ENCODE measurements at places on chromosomes 5 and 9.

DNA sequence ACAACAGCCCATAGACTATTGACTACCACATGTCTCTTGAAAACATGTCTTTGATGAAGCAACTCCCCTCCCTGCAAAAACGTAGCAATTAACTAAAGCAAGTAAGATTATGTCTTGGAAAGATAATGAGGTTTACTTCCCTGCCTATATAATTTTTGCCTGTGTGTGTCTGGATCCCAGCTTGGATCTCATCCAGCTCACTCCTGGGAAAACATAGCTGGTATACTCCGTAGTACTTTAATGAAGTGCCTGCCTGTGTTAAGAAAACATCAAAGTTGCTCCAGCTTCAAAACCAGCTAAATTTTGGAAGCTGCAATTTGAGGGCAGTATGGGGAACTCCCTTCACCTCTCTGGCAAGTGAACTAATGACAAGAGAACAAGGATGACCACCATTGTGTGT lies 182.6 kb upstream of the C9orf72 start:
- no peak for DNase-seq

DNA sequence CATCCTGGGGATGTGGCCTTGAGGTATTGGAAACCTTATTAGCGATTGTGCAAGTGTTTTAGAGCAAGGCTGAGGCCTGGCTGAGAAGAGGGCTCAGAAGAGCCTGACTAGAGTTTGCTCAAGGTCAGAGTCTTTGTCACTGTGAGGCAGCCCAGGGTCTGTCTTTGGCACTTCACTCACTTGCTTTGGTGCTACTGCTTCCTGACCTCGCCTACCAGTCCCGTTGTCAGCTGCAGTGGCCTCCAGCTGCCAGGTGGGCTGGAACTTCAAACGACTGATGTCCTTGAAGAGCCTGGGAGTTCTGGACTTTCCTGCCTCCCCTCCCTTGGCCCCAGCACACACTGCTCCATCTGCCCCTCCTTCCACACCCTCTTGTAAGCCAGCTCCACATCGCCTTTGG lies 228.0 kb downstream of the SNX18 start:
- DNase-seq, result no peak

DNA sequence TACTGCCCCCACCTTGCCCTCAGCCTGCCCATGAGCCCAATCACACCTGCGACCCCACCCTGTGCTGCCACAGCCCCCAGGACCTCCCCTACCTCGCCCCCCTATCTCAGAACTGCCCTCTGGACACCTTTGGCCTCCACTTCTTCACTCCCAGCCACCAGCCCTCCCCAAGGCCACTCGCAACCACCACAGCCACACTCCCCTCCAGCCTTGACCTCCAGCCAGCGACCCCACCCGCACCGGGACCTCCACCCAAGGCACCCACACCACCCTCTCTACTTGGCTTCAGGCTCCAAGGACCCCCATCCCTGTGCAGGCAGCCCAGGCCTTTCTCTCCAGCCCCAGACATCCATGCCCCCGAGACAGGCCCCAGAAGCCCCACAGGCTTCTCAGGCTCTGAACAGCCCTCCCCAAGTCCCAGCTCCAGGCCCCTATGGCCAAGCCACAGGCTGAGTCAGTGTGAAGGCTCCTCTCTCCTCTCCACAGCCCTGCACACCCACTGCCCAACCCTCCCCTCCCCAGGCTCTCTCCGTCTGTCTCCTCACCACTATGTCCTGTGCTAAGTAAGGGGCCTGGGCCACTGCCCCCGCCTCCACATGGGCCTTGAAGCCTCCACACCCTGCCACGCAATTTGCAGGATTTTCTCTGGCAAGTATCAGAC lies 2.0 kb downstream of the AK1 start:
- DNase-seq, result no peak

DNA sequence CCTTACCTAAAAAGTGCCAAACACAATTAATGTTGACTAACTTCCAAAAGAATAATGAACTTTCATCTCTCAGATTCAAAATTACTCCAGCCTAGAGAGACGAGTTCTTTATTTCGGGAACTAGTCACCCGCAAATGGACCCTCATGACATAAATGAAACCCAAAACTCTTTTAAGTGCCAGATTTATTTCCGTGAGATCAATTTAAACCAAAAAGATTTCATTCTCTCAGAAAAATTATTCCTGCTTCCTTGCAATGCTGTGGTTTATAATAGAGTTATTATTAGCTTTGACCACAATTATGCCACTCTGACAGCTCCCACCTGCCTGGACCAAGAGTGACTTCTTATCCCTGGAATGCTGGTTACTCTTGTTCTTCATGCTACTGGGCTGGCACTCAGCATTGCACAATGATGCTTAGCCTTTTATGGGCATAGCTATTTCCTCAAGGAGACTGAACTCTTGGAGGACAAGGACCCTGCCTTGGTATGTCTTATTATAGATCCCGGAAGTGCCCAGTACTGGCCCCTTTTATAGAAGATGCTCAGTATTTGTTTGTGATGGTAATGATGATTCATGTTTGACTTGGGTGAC lies 183.5 kb downstream of the SNX18 start:
- no peak for DNase-seq

GRCh38 chr5:179211068-179211467 lies 134.2 kb downstream of the ADAMTS2 start:
- DNase-seq, result no peak
